ENCODE measurements at places on chromosomes 7 and 10. TPM values are rescaled to one million over a fixed set of nuclear protein-coding genes. Genes with fewer than 3 reads are reported as not detected.

TRUB1 gene
- 15.4 TPM for total RNA-seq

CYP26C1 gene
- 0.16 TPM for total RNA-seq

PDE6C gene
- total RNA-seq = not detected

OR2A12 gene
- total RNA-seq = not detected

GALNT11 gene
- total RNA-seq = 45.2 TPM

PSTK gene
- total RNA-seq = 1.4 TPM

PPP1R9A gene
- 13.0 TPM for total RNA-seq

SLC39A12 gene
- 0.56 TPM for total RNA-seq

- DNase-seq = no peak
Measured at GRCh38 chr7:22574754-22575520, 74.9 kb upstream of the STEAP1B start.

DNA sequence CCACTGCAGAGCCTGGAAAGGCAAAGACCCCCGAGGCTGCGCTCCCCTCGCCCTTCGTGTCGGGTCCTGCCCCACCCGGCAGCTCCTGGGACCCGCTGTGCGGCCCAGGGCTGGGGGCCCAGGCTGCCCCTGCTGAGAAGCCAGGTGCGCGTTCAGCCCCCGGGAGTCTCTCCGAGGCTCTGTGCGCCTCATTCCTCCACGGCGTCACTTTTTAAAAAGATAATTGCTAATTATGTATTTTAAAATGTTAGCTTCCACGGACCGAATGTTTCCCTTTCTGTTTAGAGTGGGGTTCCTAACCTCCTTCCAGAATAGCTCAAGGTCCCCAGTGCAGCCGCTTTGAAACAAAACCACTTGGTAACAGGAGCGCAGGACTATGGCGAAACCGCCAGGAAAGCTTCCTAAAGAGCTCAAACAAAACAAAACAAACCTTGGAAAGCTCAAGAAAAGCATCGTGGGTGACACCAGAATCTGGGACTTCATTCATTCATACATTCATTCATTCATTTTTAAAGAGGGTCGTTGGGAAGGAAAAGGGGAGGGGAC lies 45.6 kb downstream of the PDIA4 start:
- DNase-seq = no peak

DNA sequence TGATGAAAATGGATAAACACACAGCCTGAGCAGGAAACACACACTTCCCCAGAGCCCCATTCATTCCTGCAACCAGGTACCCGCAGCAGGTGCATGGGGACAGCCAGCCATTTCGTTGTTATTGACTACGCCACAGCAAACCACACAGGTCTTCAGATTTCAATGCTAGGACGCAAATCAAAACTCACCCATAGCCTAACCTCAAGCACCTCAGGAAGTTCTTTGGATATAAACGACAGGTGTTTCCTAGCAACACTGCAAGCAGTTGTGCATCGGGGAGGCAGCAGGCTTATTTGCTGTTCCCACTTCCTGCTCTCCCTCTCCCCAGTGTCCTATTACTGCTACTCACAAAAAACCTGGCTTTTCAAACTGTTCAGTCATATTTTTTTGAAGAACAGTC lies 176.5 kb upstream of the FRMD4A start:
- DNase-seq = no peak

GRCh38 chr10:129958629-129959543 lies 5.2 kb downstream of the EBF3 start:
- no peak for DNase-seq

- DNase-seq = no peak
Measured at GRCh38 chr10:23694921-23695824, 256.3 kb downstream of the OTUD1 start.

DNA sequence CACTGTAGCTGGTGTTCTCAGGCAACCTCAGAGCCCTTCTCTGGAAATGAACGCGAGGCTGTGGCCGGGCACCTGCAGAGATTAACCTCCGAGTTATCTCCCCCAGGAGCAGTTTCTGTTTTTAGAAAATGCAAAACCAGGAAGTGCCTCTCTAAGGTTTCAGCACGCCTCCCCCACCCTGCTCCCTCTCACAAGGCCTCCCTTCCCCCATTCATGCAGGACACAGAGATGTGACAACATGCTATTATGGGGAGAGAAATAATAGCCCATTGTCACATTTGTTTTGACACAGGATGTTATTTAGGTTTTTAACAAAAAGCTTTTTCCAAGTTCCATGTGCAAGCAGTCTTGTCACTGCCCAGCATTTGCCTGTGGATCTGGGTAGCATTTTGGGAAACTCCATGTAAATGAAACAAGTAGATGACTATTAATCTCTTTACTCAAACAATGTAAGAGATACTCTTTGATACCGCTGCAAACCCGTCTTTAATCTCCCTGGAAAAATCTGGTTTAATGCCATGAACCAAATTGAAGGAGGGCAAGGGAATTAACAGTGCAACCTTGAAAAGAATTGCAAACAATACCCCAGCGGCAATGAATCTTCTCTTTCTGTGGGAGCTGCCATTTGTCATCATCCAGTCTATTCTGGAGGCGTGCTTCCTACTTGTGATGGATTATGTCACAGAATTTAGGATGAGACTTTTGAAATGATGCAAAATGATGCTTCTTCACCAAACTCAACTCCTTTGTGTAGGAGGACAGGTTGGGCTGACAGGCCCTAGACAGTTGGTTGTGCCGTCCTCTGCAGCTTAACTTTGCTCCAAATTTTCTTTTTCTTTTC lies 86.5 kb upstream of the NMT2 start:
- no peak for DNase-seq

DNA sequence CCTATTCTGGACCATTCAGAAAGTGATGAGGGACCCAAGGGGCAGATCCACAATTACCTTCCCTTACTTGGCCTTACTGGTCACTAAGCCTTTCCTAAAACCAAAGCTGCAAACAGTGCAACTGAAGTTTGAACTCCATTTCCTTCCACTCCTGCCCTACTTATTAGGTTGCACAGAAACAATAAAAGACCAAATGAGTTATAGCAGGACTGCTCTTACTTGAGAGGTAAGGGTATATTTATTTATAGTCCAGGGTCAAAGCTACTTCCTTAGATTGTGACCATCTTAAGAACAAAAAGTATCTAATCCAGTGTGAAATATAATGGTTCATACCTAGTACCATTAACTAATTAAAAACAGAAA lies 27.0 kb downstream of the CDK6 start:
- DNase-seq = no peak

- DNase-seq = no peak
Measured at GRCh38 chr10:19728964-19729363, 87.3 kb upstream of the PLXDC2 start.

DNA sequence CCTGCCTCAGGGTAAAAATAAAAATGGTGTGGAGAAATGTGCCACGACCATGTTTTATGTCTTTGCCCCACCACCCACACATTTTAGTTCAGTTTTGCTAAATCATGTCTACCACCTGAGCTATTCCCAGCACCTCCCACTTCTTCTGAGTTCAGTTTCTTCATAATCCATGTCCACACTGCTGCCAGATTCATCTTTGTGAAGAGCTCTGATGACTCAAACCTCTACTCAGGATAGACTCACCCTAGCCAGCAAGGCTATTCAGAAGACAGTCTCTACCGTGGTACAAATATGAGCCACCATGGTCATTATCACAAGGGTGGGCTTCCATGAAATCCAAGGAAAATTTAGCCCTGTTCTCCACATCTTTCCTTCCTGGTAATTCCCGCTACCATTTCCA lies 231.1 kb upstream of the PRKCQ start:
- no peak for DNase-seq

- DNase-seq = no peak
Measured at GRCh38 chr10:72887043-72887442, 6.5 kb upstream of the OIT3 start.

GRCh38 chr10:97169063-97169462 lies 16.7 kb downstream of the SLIT1 start:
- no peak for DNase-seq

- DNase-seq = no peak
Measured at GRCh38 chr10:34705563-34705962, 109.5 kb downstream of the PARD3 start.

GRCh38 chr10:64369885-64370773 lies 848.9 kb downstream of the REEP3 start:
- DNase-seq = no peak

DNA sequence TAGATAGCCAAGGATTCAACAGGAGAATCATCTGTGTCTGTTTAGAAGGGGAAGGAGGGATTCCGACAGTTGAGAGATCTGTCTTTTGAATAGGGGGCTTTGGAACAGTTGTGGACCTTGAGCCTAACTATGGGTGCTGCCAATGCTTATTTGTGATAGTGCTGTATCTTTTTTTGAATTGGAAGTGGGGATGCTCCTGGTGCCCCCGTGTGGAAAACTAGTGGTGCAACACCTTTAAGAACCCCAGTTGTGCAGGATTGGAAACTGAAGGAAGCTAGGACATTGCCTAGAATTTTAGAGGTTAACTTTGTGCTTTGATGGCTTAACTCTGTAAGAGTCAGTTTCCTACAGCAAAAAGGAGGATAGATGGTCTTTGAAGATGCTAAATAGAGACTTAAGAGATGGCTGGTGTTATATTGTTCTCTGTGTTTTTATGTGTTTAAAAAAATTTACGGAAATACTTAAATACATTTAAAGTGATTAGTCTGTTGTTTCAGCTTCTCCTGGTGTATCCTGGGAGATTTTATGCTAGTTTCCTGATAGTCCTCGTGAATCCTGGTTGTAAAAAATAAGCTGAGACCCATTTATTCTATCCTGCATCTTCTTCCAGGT lies 69.3 kb downstream of the AP3M1 start:
- DNase-seq = no peak

DNA sequence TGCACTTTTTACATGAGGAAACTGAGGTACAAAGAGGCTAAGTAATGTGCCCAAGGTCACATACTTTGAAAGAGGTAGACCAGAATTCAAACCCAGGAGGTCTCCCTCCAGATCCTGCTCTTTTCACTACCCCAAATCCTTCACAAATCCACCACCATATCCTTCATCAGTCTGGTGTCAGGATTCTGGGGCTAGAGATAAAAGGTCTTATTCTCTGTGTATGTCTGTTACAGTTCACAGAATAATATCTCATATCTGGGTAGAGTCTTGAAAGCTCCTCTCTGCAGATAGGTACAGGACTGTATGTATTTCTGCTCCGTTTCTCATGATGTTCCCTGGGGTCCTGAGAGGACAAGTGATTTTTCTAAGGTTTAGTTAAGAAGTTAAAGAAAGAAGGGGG lies 4.9 kb downstream of the PIK3CG start:
- no peak for DNase-seq

DNA sequence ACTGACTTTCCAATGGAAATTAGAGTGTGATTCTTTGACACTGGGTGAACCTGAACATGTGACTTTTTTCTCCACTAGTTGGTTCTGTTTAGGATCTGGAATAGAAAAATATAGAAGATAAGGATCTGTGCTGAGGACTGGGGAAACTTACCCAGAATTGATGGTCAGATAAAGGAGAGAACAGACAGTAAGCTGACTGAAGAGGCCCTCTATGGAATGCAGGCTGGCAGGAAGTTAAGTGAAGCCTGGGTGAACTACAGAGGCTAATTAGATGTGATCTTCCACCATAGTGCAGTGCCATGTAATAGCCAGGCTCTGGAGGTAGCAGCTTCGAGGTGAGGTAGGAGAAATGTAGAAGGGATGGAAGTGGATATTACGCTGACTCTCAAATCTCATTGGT lies 455.3 kb downstream of the PLXDC2 start:
- no peak for DNase-seq

DNA sequence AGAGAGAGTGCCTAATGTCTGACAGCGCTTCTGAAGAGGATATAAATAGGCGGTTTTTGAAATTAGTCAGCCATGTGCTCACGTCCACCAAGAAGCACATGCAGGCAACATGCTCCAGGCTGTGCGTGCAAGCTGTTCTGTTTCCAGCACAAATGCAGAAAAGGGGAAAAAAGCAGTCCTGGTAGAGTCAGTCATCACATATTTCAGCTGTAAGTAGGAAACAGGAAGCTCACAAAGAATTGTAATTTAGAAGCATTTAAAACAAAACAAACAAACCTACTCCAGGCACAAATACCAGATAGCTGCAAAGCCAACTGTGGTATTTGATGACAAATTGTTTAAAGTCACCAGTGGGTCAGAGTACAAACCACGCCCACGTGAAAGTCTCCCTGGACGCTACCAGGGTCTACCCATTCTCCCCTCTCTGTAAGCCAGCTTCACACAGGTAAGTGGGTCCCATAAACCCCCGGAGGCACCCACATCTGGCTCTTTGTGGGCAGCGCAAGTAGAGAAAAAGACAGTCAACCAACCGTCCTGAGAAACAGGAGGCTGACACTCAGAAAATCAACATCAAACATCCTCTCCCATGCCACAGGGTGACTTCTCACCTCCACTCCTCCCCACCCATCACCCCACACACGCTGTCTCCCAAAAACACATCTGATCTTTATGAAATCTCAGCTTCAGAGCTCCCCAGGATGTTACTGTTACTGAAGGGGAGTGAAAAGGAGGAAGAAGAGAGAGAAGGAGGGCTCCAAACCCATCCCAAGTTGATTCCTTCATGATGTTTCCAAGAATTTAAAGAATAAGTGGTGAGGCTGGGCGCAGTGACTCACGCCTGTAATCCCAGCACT lies 186.4 kb downstream of the FAM107B start:
- no peak for DNase-seq

DNA sequence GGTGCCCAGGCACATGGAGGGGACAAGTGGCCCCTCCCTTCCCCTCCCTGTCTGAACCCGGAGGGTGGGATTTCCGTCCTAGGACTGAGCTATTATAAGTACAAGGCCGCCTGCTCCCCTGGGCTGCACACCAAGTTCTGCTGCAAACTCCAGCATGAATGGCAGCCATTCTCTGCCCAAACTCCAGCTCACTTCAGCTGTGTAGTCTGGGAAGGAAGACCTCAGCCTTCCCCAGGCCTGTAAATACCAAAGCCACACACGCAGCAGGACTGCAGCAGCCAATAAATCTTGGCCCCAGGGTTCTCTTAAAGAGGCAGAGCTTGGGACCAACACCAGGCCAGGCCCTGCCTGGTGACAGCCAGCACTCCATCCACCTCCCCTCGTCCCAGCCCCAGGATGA lies 291.3 kb upstream of the ZMIZ1 start:
- DNase-seq = peak; percentile 16

- no peak for DNase-seq
Measured at GRCh38 chr10:56279270-56279669, 81.8 kb downstream of the ZWINT start.

- no peak for DNase-seq
Measured at GRCh38 chr10:35124540-35124939, 2.1 kb upstream of the CREM start.

GRCh38 chr10:78784546-78784945 lies 284.2 kb upstream of the ZMIZ1 start:
- DNase-seq = no peak

GRCh38 chr7:90404777-90405176 lies 1.5 kb downstream of the CLDN12 start:
- DNase-seq = no peak

GRCh38 chr10:113663142-113663541 lies 699 bp downstream of the NRAP start:
- no peak for DNase-seq

- DNase-seq = no peak
Measured at GRCh38 chr10:43673471-43673870, 24.8 kb upstream of the ZNF32 start.

- no peak for DNase-seq
Measured at GRCh38 chr10:98167191-98167590, 32.7 kb downstream of the R3HCC1L start.

- no peak for DNase-seq
Measured at GRCh38 chr7:300048-300447, 10.1 kb downstream of the FOXL3 start.

GRCh38 chr7:151271699-151272355 lies 23.3 kb upstream of the SMARCD3 start:
- no peak for DNase-seq

- DNase-seq = no peak
Measured at GRCh38 chr7:133183042-133183794, 69.7 kb upstream of the EXOC4 start.

GRCh38 chr7:94999069-94999351 lies 91.6 kb downstream of the PPP1R9A start:
- DNase-seq = no peak
